LNCaP clone FGC (cell line): ENCODE measurements at places on chromosomes 16 and 17.

DNA sequence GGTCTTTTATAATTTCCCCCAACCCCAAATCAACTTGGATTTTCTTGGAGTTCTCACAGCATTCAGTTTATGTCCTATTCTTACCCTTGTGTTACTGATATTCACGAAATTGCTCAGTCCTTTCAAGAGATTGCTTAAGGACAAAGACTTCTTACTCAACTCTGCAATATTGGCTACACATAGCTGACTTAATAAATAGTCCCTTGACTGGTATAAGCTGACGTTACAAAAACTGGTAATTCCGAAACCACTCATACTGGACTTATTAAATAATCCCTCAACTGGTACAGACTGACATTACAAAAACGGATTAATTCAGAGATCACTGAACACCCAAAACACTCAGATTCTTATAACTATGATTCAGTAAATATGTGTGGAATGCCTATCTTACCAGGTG lies 860 bp downstream of the TIGD7 start:
- DNase-seq, result no peak

DNA sequence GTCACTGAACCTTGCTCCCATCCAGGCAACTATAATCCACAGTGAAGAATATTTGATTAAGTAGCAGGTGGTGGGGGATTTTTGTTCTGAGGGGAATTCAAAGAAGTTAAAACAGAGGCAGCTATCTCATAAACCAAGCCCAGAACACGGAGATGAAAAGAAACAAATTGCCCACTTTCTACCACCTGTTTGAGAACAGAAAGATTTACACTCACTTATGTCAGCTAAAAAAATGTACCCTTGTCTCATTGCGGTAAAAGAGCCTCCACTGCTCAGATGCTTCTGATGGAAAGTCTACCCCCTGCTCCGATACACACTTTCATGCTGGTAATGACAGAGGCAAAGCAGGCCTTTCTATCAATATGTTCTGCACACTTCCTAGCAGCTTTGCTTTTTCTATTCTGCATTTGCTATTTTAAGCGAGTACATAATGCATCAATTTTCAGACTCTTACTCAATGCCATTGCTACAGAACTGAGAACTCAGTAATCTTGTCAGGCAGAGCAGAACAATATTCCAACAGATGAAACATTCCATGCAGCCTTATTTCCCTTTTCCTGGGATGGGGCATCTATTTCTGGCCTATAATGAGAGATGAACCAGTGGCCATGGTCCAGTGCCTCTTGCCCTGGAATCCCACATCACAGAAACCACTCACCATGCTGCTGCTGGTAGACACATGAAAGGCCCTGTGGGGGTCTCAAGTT lies 29.0 kb downstream of the CDK5R1 start:
- no peak for DNase-seq

DNA sequence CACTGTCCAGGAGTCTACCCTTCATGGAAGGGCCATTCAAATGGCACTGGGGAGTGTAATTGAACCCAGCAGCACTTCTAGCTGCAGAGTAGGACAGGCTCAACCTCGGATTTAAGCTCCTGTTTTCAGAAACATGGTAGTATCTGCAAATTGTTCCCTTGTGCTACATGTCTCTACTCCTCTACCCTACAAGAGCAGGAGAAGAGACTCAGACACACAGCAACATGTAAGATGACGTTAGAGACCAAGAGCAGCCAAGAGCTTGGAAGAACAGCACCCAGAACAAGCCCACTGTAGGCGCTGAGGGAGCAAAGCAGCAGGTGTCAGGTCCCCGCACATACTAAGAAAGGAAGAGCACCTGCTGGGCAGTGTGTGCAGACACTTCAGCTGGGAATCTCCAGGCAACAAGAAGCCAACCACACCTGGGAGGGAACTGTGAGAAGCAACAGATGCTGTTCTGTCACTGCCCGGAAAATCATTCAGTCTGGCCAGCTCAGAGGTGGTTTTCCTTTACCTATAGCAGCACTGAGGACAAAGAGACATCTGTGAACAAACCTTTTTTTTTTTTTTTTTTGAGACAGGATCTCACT lies 35.6 kb upstream of the MNT start:
- DNase-seq, result no peak

GRCh38 chr16:68447653-68448359 lies 502 bp downstream of the SMPD3 start:
- no peak for DNase-seq

DNA sequence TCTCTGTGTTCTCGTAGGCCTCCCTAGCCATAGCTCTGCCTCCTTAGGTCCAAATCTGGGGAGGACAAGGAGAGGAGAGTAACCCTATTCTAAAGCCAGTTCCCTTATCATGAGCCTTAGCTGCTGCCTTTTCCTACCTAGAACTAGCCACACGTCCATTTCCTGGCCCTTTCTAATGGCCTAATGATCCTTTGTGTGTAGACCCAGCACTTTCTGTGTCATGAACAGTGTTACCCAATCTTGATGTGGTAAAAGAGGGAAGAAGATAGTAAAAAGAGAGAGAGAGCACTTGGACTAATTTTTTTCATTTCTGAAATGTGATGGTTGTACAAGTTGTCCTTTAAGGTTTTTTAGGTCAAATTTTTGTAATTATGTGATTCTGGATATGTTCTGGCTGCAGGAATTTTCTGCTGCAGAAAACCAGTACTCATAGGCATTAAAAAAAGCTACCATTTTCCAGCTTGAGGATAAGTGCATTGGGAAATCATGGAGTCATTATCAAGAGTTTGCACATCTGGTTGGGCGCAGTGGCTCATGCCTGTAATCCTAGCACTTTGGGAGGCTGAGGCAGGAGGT lies 18.2 kb downstream of the CASC3 start:
- no peak for DNase-seq

- DNase-seq, result no peak
Measured at GRCh38 chr16:67019171-67019570, 9.8 kb upstream of the CBFB start.

DNA sequence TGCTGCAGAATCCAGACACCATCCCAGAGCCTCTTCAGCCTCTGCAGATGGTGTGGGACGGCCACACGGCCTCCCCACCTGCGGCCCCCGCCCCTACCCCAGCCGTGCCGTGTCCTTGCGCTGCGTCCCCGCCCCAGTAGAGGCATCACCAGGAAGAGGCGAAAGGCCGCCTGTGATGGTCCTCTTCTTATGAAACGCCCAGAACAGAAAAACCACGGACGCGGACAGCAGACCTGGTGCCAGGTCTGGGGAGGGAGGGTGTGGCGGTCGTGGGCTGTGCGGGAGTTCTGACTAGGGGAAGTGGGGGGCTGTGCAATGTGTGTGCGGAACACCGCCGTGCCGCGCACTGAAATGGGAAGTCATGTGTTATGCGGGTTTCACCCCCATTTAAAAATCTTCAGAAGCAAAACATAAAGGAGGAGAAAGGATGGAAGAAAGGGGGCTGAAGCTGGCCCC lies 25.5 kb downstream of the ACSF3 start:
- DNase-seq, result no peak

- DNase-seq, result no peak
Measured at GRCh38 chr17:67679225-67679624, 38.5 kb upstream of the NOL11 start.

GRCh38 chr16:48590476-48590875 lies 19.5 kb downstream of the N4BP1 start:
- no peak for DNase-seq
